NCI-H187 (cell line): ENCODE measurements at places on chromosomes 2 and 18.

DNA sequence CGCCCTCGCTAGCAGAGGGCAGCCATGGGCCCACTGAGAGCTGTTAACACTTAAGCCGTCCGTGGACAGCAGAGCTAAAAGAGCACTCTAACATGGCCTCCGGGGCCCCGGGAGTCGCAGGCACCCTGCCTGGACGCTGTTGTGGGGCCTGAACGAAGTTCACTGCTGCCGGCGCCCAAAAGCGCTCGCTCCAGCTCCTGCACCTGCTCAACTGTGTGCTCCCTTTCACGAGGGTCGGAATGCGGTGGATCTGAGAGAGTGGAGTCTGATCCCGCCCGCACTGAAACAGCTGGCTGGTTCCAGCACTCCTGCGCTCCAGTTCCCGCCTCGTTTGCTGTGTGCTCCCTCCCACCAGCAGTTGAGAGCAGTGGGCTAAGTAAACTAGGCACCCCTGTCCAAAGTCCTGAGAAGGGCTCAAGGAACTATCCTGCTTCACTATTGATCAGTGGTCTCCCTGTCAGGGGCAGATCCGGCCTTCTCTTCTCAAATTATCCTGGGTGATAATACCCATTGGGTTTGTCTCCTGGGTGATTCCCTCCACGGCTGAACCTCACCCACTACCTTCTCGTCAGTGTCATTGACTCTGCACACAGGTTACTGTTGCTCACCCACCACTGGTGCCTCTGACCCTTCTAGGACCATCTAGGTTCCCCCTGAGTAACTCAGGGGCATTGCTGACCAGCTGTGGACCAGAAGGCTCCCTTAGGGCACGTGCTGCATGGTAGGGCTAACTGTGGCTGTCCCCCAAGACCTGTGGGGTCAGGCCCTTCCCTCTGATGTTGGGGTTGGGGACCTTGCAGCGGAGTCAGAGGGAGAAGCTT is 23.5 kb downstream of the B3GNT7 start:
- no peak for DNase-seq

GRCh38 chr2:240872317-240873097 is 3.9 kb downstream of the AGXT start:
- DNase-seq: no peak

DNA sequence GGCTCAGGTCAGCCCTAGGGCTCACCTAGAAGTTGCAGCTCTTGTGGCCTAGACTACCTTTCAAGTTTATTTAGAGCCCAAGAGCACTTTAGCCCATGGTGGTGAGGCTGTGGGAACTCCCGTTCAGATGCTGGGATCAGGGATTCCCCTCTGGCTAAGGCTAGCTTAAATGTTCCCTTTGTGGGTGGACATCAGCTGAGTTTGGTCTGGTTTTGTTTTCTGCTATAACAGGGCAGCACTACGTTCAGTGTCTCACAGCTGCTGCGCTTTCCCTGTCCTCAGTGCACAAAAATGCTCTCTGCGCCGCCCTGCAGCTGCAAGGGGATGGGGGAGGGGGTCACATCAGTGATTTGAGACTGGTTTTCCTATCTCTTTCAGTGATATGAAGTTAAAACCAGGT is 170.5 kb upstream of the KCNJ3 start:
- no peak for DNase-seq

- no peak for DNase-seq
Measured at GRCh38 chr2:103208916-103209315, 447.1 kb downstream of the TMEM182 start.

DNA sequence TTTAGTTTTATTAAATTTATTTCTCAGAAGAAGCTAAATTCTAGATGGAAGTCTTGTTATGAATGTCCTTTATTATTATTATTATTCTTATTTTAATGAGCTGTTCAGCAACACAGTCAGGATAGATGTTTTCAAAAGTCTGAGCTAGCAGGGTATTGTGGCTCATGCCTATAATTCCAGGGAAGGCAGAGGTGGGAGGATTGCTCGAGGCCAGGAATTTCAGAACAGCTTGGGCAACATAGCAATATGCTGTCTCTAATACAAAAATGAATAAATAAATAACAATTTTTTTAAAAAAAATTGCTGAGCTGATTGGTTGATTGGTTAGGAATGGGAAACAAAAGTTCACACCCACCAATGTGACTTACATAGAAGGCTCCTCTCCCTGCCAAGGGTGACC is 274.1 kb upstream of the CYRIA start:
- no peak for DNase-seq
